ENCODE measurements at places on chromosomes 16 and 17.

- DNase-seq = no peak
Observed at GRCh38 chr17:41972571-41973407, 6.2 kb downstream of the CNP start.

DNA sequence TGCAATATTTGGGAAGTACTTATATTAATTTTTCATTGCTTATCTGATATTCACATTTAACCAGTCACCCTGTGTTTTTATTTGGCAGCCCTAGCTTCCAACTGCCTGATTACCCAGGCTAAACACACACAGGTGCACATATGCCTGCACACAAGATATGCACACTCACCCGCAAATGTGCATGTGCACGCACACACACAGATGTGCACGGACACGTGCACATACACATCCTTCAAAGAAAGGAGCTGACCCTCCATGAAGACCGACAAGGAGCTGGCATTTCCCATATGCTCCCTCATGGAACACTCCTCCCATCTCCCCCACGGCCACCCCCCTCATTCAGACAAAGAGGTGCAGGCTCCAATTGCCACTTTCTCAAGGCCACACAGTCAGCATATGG lies 242.2 kb downstream of the ENGASE start:
- DNase-seq = no peak

- DNase-seq = no peak
Observed at GRCh38 chr16:56246051-56246817, 54.9 kb downstream of the GNAO1 start.

GRCh38 chr17:35735036-35735805 lies 3.8 kb downstream of the RASL10B start:
- DNase-seq = no peak

- no peak for DNase-seq
Observed at GRCh38 chr16:85570213-85570734, 42.8 kb upstream of the GSE1 start.

- DNase-seq = no peak
Observed at GRCh38 chr17:1251866-1252608, 18.2 kb upstream of the BHLHA9 start.

DNA sequence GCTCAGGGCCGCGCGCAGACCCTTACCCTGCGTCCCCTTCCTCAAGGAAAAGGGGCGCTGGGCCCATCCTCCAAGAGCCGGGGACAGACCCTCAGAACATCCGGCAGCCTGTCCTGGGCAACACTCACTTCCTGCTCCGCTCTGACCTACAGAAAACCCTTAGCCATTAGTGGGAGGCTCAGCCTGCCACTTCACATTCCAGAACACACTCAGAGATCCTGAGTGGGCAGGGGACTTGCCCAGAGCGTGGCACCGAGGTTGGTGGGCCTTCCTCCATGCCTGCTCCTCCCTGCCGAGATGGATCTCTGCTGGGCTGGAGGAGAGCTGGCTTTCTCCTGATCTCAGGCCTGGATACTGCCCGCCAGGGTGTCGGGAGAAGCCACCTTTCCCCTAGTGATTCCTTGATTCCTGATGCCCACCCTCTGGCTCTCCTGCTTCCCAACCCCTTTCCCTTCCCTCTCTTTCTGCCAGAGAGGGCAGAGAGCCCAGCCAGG lies 1.5 kb downstream of the SCARF1 start:
- DNase-seq = no peak

DNA sequence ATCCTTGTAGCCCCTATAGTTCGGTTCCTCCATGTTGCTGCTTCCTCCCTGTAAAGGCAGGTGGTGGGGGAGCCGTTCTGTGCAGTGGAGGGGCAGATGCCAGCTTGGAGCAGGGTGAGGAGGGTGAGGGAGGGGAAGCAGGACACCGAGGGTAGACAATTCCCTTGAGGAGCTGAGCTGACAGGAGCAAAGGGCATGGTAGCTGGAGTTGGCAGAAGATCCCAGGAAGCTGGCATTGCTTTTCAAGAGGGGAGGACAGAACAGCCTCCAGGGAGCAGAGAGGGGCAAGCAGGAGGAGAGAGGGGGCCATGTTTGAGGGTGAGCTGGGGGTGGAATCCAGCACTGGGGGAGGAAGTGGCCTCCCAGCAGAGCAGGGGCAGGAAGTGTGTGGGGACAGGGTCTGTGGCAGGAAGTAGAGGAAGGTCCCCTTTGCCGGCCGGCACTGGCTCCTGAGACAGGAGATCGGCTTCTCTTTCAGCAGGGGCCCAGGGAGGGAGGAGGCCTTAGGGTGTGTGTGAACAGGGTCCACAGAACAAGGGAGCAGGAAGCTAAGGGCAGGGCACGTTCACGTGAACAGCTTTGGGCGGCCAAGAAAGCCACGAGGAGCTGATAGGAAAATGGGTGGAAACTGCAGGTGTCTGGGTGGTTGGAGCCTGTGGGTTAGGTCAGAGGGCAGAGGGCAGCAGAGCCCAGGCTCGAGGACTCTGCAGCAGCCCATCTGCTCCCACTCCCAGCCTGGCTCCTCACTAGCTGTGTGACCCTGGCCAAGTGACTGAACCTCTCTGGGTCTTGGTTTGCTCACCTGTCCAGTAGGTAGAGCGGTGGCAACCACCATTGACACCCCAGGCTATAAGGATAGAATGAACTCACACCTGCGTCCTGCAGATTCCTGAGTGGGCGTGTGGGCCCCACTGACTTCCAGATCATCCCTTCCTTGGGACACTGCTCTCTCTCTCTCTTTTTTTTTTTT lies 17.5 kb upstream of the SPNS2 start:
- no peak for DNase-seq

Data from thoracic aorta (tissue), 2 donors.